ENCODE measurements at places on chromosomes 12 and 14. TPM values are rescaled to one million over a fixed set of nuclear protein-coding genes. Genes with fewer than 3 reads are reported as not detected.

RASAL1 gene
- 6.4 TPM for total RNA-seq

CFAP73 gene
- total RNA-seq: not detected

DNA sequence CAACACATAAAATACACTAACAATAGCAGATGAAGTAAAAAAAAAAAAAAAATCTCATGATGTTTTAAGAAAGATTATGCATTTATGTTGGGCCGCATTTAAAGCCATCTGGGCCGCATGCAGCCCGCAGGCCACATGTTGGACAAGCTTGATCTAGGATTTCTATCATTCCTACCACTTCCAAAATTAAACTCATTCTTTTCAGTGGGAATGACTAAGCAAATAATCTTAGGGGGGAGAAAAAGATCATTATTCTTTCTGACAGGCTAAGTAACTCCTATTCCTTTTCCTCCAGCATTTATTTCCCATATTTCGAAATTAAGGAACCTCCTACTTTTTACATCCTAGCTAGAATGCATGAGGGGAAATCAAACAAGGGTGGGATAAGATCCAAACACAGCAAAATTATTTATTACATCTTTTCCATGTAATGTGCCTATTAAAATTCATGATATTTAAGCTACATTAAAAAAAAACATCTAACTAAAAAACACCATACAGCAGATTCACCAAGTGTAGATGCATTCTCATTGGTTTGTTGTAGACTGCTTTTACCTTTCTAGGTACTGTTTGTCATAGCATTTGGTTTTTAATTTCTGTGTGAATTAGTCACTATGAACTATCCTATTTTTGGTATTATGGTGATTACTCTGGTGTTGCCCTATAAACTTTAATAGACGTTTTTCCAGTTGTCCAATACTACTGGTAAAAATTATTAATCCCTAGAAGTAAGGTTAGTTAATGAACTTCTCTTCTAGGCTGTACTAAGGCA is 76.1 kb downstream of the RASSF8 start:
- DNase-seq: no peak

DNA sequence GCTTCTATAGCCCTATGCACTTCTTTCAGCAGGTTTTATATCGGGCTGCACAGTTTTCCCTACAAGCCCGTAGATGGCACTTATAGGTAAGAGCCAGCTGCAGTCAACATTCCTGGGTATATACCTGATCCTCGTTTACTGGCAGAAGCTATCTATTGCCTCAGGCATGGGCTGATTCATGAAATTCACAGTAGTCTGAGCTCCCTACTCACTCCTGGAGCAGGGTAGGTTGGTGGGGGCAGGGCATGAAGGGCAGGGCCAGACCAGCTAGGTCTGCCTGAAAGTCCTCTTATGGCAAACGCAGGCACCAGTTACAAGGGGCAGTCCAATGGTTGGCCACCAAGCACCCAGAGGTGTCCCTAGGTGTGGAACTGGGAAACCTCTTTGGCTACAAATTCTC is 345.8 kb downstream of the RPS29 start:
- DNase-seq: no peak

GRCh38 chr12:62963486-62964041 is 28.6 kb upstream of the PPM1H start:
- no peak for DNase-seq

Data from H1 (cell line).